ENCODE measurements at places on chromosomes 3 and 15.

GRCh38 chr3:194270627-194271459, 80.3 kb downstream of the CPN2 start:
- peak; percentile 96 for DNase-seq

DNA sequence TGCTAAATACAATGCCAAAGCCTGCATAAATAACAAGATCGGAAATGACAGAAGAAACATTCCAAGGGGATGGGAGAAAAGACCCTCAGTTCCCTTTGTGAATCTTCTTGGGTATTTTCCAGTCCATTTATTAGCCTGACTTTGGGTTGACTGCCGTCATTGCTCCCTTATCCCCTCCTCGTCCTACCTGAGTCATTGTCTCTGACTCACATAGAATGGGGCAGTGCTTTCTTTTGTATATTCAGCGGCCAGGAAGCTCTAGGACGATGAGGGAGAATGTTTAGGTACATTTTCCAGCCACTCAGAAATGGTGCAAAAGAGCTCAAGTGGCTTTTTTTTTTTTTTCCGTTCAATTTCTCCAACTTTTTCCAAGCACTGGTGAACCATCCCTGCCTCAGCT, 71.6 kb downstream of the KAT2B start:
- no peak for DNase-seq

GRCh38 chr15:44130778-44131177, 64.3 kb downstream of the FRMD5 start:
- DNase-seq: peak; percentile 18

DNA sequence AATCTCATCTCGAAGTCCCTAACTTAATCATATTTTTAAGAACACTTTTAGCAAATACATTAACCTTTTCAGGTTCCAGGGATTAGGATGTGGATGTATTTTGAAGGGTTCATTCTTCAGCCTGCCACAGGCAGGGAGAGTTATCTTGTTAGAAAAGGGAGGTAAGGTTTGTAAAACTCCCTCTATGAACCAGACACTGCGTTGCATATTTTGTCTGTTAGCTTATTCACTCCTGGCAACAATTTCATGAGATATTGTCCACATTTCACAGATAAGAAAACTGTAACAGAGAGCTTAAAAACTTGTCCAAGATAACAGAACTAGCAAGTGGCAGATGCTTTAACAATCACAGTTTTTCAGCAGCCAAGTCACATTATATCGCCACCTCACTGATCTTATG, 155.4 kb downstream of the DIPK2A start:
- no peak for DNase-seq
